ENCODE measurements at places on chromosomes 1 and 21. TPM values are rescaled to one million over a fixed set of nuclear protein-coding genes. Genes with fewer than 3 reads are reported as not detected.

AMPD1 gene
- polyA plus RNA-seq = 1.5 TPM

FAM72A gene
- 13.7 TPM for polyA plus RNA-seq

GRCh38 chr1:230861970-230862595, 6.2 kb downstream of the C1orf198 start:
- no peak for DNase-seq

FCER1A gene
- polyA plus RNA-seq = 3.2 TPM

GRCh38 chr1:178275553-178275952, 181.6 kb downstream of the RASAL2 start:
- DNase-seq = no peak

NBPF4 gene
- 10.5 TPM for polyA plus RNA-seq

- DNase-seq = no peak
These were observed 6.1 kb downstream of the AADACL4 start for GRCh38 chr1:12649971-12650421.

RGS18 gene
- 0.75 TPM for polyA plus RNA-seq

FAM72B gene
- 2.5 TPM for polyA plus RNA-seq

CASQ2 gene
- 8.6 TPM for polyA plus RNA-seq

DNA sequence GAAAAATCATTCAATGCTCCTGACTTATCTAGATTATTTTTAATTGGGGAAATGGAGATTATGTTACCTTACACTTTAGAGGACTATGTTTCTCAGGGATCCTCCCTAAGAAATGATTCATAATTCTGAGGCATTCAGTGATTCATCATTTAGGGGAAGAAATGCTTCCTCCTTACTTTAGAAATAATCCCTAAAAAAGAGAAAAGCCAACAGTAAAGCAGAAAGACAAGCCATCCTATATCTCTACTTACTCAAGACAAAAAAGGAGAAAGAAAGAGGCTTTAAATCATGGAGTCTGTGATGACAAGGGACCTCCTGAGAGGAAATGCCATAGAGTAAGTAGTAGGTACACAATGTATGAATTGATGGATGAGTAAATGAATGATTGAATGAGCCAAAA, 137.0 kb downstream of the BRINP2 start:
- DNase-seq = no peak
